A549 treated with Hydrocortisone at 1 μM for 4 hours (cell line): ENCODE measurements at places on chromosomes 16 and 17. TPM values are rescaled to one million over a fixed set of nuclear protein-coding genes. Genes with fewer than 3 reads are reported as not detected.

Gene HOXB5
- 1.5 to 2.3 TPM (median 1.9 TPM) in 5 replicates for total RNA-seq

Gene SERPINF2
- total RNA-seq: 2.9 to 3.8 TPM (median 3.2 TPM) in 5 replicates

Gene CETP
- not detected in 5 replicates for total RNA-seq

Gene SMARCE1
- 103 to 112 TPM (median 105 TPM) in 5 replicates for total RNA-seq

Gene SLFN14
- not detected in 5 replicates for total RNA-seq

Gene SOX15
- 0.16 to 0.36 TPM (median 0.25 TPM) in 5 replicates for total RNA-seq

Gene LUC7L3
- total RNA-seq: 64.3 to 104 TPM (median 89.3 TPM) in 5 replicates

Gene SYT17
- 9.9 to 13.8 TPM (median 12.6 TPM) in 5 replicates for total RNA-seq

Gene KLHL36
- total RNA-seq: 17.4 to 27.3 TPM (median 23.5 TPM) in 5 replicates

Gene KRTAP1-1
- not detected in 5 replicates for total RNA-seq

Gene FUS
- 505 to 637 TPM (median 514 TPM) in 5 replicates for total RNA-seq

Gene RCVRN
- total RNA-seq: 0.13 TPM in 1 of 5 replicates, not detected in the others

Gene TMEM208
- 84.1 to 104 TPM (median 91.8 TPM) in 5 replicates for total RNA-seq

Gene GAS2L2
- 0.05 to 0.16 TPM (median 0.07 TPM) in 5 replicates for total RNA-seq

Gene C16orf96
- total RNA-seq: 0.05 to 0.08 TPM (median 0.06 TPM) in 4 of 5 replicates, not detected in the other

Gene HIGD1B
- total RNA-seq: not detected in 5 replicates

Gene CCL17
- not detected in 5 replicates for total RNA-seq

Gene PIP4K2B
- 35.3 to 47.1 TPM (median 39.4 TPM) in 5 replicates for total RNA-seq

Gene EMC6
- total RNA-seq: 101 to 150 TPM (median 148 TPM) in 5 replicates

Gene EVPLL
- total RNA-seq: not detected in 5 replicates

Gene OXLD1
- total RNA-seq: 35.7 to 66.2 TPM (median 58.0 TPM) in 5 replicates

Gene KRT33B
- not detected in 5 replicates for total RNA-seq

Gene CCT6B
- 1.1 to 2.3 TPM (median 1.5 TPM) in 5 replicates for total RNA-seq

Gene MPDU1
- 109 to 162 TPM (median 117 TPM) in 5 replicates for total RNA-seq

Gene KRT9
- not detected in 5 replicates for total RNA-seq

Gene PPY
- total RNA-seq: 0.23 to 0.44 TPM (median 0.29 TPM) in 3 of 5 replicates, not detected in the others

Gene TEX19
- 0.26 to 0.63 TPM (median 0.46 TPM) in 5 replicates for total RNA-seq

Gene ITGA2B
- 1.2 to 1.9 TPM (median 1.6 TPM) in 5 replicates for total RNA-seq

Gene SEZ6L2
- 18.2 to 22.4 TPM (median 20.4 TPM) in 5 replicates for total RNA-seq

Gene NOXO1
- total RNA-seq: 0.17 to 0.29 TPM (median 0.20 TPM) in 5 replicates

Gene CCDC78
- 5.0 to 6.3 TPM (median 5.8 TPM) in 5 replicates for total RNA-seq

Gene PLD6
- total RNA-seq: 5.5 to 7.8 TPM (median 6.5 TPM) in 5 replicates

Gene GPR179
- 0.02 to 0.05 TPM (median 0.03 TPM) in 5 replicates for total RNA-seq

Gene GAS7
- total RNA-seq: 0.23 to 0.67 TPM (median 0.46 TPM) in 5 replicates

Gene GP1BA
- not detected in 5 replicates for total RNA-seq

Gene ITGAL
- total RNA-seq: 0.03 to 0.18 TPM (median 0.09 TPM) in 5 replicates

Gene CASKIN1
- 0.36 to 1.3 TPM (median 0.64 TPM) in 5 replicates for total RNA-seq

Gene ZKSCAN2
- total RNA-seq: 1.8 to 2.9 TPM (median 2.3 TPM) in 5 replicates

Gene HASPIN
- 12.4 to 16.1 TPM (median 12.6 TPM) in 5 replicates for total RNA-seq

Gene BCKDK
- total RNA-seq: 46.0 to 56.1 TPM (median 52.2 TPM) in 5 replicates

Gene SCNN1B
- 0.40 to 0.69 TPM (median 0.65 TPM) in 5 replicates for total RNA-seq

Gene ANKS3
- total RNA-seq: 23.9 to 26.1 TPM (median 25.7 TPM) in 5 replicates

Gene MRPL28
- 119 to 133 TPM (median 126 TPM) in 5 replicates for total RNA-seq

Gene NFATC2IP
- total RNA-seq: 22.6 to 27.6 TPM (median 24.5 TPM) in 5 replicates

Gene RABEP2
- 8.7 to 9.6 TPM (median 8.9 TPM) in 5 replicates for total RNA-seq

Gene INO80E
- 94.8 to 122 TPM (median 102 TPM) in 5 replicates for total RNA-seq

Gene KRTAP4-9
- not detected in 5 replicates for total RNA-seq

Gene ATP2A1
- 1.9 to 3.6 TPM (median 2.1 TPM) in 5 replicates for total RNA-seq

Gene PYY
- not detected in 5 replicates for total RNA-seq

Gene NKD1
- 0.14 to 0.70 TPM (median 0.38 TPM) in 5 replicates for total RNA-seq

Gene ARL5C
- not detected in 5 replicates for total RNA-seq
